ENCODE measurements at places on chromosomes 7 and 10.

GRCh38 chr10:72171175-72171630 is 44.6 kb upstream of the ANAPC16 start:
- no peak for DNase-seq

GRCh38 chr10:72001033-72001395 is 36.8 kb downstream of the CHST3 start:
- DNase-seq = no peak

DNA sequence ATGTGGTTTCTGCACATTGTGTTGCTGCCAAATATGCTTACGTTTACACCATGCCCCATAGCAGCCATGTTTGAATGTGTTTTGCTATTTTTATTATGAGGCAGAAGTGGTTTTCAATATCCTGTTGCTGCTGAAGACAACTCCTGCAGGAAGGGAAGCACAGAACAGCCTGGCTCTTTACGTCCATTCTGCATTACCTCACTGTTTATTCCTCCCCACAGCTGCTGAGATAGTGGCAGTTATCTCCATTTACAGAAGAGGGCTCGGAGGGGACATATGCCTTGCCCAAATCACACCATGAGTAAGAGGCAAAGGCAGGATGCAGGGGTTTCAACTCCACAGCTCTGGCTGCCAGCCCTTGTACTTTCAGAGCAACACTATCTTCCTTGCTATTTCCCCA is 35.3 kb downstream of the PLPP4 start:
- no peak for DNase-seq

DNA sequence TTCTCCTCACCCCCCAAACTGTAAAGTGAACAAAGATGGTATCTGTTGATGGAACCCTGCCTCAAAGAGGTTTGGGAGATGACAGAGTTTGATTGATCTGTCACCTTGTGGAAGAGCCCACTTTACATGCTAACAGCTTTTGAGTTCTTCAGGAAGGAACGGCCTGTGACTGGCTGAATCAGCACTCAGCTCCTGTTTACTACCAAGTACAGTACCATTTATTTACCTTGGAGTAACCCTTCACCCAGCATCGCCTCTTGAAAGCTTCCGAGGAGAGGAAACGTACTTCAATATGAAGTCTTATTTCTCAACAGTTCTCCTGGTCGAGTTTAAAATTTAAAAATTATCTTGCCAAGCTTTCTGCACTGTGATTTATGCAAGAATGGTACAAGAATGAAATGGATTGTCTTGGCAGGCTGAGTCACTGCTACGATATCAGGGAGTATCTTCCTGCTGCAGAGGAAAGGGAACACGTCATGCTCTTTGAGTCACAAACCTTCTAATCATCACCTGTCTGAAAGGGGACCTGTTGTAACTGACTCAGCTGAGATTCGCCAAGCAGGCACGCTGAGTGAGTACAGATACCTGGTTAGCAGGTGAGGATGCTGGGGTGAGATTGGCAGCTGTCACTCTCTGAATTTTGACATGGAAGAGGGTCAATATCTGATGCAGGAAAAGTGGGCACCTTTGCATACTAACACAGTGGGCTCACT is 30.1 kb downstream of the KLF6 start:
- peak; percentile 73 for DNase-seq

All from CD4-positive, alpha-beta T cell treated with Interleukin-15 for 4 hours (primary cell).